EH (cell line): ENCODE measurements at places on chromosomes 7 and 10.

GRCh38 chr7:19754521-19755116, 18.8 kb downstream of the TMEM196 start:
- peak; percentile 32 for DNase-seq

- peak; percentile 94 for DNase-seq
Measured at GRCh38 chr10:68647672-68648341, 73.2 kb upstream of the CCAR1 start.

DNA sequence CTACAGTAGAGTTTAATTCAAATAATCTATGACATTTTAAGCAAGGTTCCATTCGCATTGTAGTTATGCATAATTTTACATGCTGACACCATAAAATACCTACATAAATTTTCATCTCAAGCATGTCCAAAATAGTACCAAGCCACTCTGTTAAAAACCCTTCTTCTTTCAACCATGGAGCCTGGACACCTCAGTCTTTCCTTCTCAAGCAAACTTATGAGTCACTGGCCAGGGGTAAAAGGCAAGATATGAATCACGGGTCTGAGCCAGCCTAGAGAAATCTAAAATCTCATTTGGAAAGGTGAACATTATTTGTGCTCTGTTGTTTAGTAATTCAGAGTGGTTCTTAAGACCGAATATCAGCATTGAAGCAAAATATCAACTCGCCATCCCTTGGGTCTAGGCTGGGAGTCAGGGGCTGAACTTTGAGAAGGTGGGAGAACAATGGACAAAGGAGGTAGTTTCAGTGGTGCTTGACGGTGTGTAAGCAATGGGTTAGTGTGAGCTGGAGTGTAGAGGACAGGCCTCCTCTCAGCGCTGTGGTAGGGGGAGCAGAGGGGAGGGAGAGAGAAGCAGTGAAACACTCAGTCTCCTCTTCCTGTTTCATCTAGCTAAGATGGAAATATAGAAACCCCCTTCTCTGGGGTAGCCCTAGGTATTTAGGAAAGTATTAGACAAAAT, 19.1 kb upstream of the GPAM start:
- peak; percentile 60 for DNase-seq

- DNase-seq = no peak
Measured at GRCh38 chr7:78443811-78444210, 645.2 kb downstream of the PHTF2 start.

DNA sequence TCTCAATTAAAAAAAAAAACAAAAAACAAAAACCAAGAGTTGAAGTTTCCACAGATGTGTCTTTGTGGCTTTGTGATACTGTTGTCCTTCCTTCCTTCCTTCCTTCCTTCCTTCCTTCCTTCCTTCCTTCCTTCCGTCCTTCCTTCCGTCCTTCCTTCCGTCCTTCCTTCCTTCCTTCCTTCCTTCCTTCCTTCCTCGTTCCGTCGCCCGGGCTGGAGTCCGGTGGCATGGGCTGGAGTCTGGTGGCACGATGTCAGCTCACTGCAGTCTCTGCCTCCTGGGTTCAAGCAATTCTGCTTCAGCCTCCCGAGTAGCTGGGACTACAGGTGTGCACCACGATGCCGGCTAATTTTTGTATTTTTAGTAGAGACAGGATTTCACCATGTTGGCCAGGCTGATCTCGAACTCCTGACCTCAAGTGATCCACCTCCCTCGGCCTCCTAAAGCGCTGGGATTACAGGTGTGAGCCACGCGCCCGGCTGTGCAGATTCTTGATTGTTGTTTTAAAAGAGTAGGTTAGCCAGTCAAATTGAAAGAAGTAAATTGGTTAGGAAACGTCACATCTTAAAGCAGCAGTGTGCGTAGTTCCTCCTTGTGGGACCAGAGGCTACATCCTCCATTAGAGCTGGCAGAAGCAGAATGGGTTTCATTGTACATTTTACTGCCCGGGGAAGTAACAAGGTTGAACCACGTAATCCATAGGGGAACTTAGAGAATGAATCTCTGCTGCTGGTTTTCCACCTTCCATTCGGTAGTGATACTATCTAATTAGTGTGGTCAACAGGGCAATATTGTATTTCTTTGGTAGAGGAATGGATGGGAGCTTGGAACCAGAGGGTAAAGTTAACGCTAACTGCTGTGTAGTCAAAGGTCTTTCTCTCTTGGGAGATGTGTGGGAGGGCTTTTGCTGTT, 20.6 kb downstream of the DNAJB6 start:
- no peak for DNase-seq

DNA sequence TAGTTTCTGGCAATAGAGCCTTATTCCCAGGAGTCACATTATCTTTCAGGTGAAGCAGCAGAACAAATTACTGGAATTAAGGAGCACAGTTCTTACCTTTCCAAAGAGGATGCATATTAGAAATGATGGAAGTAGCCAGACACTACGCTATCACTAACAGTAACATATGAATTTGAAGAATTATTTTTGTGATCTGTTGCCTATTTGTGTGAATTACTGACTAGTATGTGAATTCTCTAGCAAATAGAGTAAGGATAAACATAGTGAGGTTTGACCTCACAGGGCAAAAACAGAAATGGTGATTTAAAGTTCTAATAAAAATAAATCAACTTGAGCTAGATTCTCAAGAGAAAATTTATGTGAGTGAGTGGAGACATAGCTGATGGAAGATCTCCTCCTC, 1299.3 kb downstream of the XPNPEP1 start:
- no peak for DNase-seq

- DNase-seq = peak; percentile 98
Measured at GRCh38 chr10:80136134-80136571, 3.6 kb downstream of the PLAC9 start.

DNA sequence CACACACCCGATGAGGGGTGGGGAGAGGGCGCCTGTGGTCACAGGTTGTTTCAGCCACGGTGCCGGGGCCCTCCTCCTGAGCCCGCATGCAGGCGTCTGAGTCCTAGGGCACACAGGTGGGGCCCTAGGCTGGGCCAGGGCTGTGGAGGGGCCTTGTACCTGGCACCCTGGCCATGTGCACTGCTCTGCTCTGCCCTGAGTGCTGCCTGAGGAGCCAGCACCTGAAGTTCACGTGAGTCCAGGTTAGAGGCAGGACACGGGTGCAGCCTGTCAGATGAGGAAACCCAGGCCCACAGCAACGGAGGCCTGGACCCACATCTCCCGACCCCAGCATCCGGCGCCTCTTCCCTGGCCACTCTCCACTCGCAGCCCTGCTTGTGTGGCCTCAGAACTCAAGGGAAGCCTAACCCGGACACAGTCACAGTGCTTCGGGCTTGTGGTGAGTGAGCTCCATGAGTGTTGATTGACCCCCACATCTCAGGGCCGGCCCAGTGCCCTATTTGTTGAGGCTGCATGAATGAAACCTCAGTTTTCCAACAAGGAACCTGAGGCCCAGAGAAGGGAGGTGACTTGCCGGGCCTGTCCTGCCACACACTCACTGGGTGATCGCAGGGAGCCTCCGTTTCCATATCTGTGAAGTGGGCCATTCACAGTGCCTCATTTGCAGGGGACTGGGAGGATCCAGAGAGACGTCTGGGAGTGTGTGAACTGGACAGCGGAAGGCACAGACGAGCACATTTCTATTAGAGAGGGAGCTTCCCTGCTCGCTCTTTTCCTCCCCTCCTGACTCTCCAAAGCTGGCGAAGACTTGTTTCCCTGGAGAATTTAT, 39.6 kb downstream of the PPIF start:
- no peak for DNase-seq

- no peak for DNase-seq
Measured at GRCh38 chr10:77890097-77890496, 36.5 kb downstream of the DLG5 start.

GRCh38 chr10:95964756-95965155, 57.0 kb downstream of the CC2D2B start:
- DNase-seq = no peak

DNA sequence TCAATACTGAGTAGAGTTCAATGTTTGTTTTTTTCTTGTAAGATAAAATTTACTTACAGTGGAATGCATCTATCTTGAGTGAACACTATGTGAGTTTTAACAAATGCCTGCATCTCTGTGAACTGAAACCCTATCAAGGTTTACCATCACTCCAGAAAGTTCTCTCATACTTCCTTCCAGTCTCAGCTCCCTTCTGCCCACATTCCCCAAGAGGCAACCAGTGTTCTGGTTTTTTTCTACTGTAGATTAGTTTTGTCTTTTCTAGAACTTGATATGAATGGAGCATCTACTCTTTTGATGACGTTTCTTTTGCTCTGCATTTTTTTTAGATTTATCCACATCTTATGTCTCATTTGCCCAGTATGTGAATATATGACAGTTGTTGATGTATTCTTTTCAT, 17.1 kb downstream of the WIPI2 start:
- no peak for DNase-seq

DNA sequence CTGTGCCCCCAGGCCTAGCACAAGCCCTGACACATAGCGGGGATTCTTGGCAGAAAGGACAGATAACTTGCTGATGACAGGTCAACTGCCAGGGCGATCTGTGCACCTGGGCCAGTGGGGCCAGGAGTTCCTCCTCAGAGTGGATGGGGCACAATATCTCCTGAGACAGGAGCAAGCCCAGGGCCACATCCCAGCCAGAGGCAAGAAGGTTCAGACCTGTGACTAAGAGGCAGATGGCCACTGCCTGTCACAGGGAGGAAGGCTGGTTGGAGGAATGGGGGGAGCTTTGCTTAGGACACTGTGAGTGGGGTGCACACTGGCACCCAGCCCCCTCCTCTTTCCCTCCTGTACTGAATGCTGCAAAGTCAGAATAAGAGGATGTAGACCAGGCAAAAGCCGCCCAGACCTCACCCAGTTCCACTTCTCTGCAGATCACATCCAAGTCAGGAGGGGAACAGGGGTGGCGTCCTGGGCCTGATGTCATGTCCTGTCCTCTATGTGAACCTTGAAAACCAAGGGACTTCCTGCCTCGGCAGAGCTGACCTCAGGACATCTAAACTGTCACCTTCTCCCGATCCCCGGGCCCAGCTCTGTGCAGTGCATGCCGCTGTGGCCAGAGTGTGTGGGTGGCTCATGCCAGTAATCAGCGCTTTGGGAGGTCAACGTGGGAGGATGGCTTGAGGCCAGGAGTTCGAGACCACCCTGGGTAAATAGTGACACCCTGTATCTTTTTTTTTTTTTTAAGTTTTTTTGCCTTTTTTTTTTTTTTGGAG, 1.3 kb downstream of the GUSB start:
- peak; percentile 52 for DNase-seq

GRCh38 chr10:33684211-33684611, 349.7 kb upstream of the NRP1 start:
- DNase-seq = peak; percentile 32
